ENCODE measurements at places on chromosomes 1 and 21. TPM values are rescaled to one million over a fixed set of nuclear protein-coding genes. Genes with fewer than 3 reads are reported as not detected.

GRCh38 chr1:36717431-36717830 is 234.7 kb upstream of the CSF3R start:
- no peak for ATAC-seq

- ATAC-seq = no peak
Observed at GRCh38 chr1:3772715-3773571, at the start of gene SMIM1. Gene SMIM1 (plus strand): TSS chr1:3772749. CDS start chr1:3775374, 2,625 bp downstream.

DNA sequence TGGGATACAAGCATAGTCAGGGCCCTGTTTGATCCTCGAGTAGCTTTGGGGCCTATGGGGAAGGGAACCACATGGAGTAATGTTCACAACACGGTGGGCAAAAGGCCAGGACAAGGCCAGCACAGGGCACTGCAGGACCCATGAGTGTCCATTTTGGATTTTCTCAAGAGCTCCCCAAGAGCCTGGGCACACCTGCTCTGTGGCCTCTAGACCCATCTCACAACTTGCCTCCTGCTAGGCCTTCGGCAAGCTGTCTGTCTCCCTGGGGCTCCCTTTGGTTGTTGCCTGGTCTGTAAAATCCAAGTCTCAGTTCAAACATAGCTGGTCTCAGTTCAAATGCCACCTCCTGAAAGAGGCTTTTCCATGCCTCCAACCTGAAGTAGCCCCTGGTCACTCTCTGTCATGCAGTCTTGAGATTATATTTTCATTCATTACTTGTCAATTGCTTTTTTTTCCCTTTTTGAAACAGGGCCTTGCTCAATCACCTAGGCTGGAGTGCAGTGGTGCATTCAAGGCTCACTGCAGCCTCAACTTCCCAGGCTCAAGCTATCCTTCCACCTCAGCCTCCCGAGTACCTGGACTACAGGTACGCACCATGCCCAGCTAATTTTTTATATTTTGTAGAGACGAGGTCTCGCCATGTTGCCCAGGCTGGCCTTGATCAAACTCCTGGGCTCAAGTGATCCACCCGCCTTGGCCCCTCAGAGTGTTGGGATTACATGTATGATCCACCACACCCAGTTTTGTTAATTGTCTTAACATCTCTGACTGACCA is 107.4 kb downstream of the MATN1 start:
- ATAC-seq = no peak

- ATAC-seq = no peak
Observed at GRCh38 chr1:41733021-41733420, 185.7 kb downstream of the HIVEP3 start.

Gene FCN3
- total RNA-seq = 1.7 TPM

DNA sequence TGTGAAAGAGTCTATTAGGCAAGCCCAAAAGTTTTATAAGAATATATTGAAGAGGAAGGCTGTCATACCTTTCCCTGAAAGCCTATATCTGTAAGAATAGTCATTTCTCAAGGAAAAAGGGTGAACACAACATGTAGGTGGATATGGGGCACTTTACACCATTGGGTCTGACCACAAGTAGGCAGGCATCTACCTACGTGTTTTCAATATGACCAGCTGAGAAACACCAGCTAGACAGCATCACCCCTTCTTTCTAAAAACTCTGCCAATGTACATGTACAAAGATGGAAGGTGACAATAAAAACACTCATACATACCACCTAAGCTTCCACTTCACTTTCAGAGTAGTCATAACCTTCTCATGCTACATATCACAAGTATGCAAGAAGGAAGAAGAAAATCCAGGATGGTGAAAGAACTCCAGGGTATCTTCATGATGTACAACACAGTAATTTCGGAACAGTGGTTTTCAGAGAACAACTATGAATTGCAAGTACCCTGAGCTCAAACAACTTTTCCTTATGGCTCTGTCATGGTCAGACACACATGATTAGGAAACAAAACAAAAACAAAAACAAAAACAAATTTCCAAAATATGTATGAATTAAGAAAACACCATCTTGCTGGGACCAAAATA is 98.5 kb upstream of the ADGRL2 start:
- no peak for ATAC-seq

Gene C1orf116
- total RNA-seq = 0.52 TPM

DNA sequence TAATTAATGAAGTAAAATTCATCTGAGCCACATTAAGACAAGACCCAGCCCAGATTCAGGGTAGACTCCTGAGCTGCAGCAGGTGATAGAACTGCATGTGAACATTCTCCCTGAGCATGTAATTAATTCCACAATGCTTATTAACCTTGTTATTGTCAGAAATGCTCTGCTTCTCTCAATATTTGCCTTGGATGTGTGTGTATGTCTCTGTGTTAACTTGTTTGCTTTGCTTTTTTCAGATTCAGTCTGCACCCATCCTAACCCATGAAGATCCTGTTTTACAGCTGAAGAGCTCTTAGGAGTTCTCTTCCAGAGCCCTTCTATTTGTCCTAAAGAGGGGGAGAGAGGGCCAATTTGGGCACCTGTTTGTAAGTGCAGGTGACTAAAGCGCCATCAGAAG is 143.2 kb upstream of the BMP8A start:
- ATAC-seq = no peak
